ENCODE measurements at places on chromosomes 7 and 10.

DNA sequence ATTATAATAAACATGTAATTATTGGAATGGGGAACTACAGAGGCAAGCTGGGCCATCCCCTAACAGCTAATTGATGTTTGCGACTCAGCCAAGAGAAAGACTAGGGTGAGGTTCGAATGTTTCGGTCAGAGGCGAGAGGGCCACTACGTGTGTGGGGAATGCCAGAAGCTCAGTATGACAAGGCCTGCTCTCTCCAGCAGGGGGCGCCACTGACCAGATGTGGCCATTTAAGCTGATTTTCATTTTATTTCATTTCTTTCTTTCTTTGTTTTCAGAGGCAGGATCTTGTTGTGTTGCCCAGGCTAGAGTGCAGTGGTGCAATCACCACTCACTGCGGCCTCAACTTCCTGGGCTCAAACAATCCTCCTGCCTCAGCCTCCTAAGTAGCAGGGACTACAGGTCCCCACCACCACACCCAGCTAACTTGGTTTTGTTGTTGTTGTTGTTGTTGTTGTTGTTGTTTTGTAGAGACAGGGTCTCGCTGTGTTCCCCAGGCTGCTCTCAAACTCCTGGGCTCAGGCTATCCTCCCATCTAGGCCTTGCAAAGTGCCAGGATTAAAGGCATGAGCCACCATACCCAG, 38.1 kb downstream of the TMEM130 start:
- DNase-seq, result peak; percentile 38

DNA sequence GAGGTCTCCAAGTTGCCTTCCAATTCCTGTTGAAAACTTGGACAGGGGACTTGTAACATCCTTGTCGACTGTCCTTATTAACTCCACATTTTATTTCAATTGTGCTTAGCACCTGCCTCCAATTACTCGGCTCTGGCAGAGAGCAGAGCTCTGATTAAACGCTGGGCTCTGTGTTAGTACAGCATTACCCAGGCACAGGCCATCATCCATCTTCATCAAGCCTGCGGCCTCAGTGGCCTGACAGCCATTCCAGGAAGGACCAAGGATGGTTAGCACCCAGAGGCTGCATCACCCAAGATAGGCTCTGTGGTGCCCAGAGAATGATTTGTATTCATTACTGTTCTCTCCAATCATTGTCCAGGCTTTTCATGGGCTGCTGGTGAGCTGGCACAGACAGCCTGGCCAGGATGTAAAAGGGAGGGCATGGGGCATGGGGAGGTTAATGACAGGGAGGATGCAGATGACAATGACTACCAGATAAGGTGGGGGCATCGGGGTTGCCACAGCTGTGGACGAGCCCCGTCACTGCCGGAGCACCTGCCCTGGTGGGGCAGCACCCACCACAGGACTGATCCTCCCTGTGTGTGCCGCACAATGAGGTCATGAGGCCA, 123.3 kb downstream of the PTPN20 start:
- no peak for DNase-seq

GRCh38 chr7:79050603-79051002, 402.9 kb downstream of the MAGI2 start:
- DNase-seq, result no peak

- DNase-seq, result no peak
Measured at GRCh38 chr7:33726582-33726981, 178.8 kb upstream of the BMPER start.

- no peak for DNase-seq
Measured at GRCh38 chr10:118870467-118871243, 115.9 kb upstream of the CACUL1 start.

- no peak for DNase-seq
Measured at GRCh38 chr7:26995666-26996065, 100.1 kb downstream of the HOXA1 start.

DNA sequence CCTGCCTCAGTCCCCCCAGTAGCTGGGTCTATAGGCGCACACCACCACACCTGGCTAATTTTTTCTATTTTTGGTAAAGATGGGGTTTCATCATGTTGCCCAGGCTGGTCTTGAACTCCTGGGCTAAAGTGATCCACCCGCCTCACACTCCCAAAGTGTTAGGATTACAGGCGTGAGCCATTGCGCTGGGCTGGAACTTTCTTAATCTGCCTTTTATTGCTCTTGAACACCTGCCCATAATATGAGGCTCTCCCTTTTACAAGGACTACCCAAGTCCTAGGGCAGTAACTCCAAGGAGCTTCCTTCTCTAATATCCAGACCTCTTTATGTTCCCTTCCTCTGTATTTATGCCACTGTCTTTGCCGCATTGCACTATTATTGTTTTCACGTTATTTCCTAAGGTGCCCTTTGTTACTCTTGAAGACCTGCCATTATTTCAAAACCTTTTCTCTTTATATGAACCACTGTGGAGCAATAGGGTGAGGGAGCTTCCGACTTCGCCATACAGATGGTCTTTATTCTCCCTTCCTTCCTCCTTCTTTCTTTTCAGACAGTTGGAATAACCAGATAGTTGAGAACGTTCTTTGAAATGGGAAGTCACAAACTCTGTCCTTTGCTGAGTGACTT, 36.3 kb upstream of the TCF7L2 start:
- DNase-seq, result no peak

- no peak for DNase-seq
Measured at GRCh38 chr7:82331234-82331633, 112.3 kb downstream of the CACNA2D1 start.

GRCh38 chr7:79494046-79494445, 40.6 kb upstream of the MAGI2 start:
- no peak for DNase-seq

GRCh38 chr10:86693721-86694369, 25.5 kb downstream of the LDB3 start:
- peak; percentile 32 for DNase-seq

DNA sequence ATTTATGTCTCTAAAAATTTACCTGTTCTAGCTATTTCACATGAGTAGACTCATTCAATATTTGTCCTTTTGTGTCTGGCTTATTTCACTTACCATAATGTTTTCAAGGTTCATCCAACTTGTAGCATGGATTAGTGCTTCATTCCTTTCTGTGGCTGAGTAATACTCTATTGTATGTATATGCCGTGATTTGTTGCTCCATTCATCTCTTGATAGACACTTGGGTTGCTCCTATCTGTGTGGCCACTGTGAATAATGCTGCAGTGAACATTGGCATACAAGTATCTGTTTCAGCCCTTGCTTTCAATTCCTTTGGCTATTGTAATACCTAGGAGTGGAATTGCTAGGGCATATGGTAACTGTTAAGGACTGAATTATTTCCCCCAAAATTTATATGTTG, 86.9 kb downstream of the VWC2 start:
- DNase-seq, result no peak

DNA sequence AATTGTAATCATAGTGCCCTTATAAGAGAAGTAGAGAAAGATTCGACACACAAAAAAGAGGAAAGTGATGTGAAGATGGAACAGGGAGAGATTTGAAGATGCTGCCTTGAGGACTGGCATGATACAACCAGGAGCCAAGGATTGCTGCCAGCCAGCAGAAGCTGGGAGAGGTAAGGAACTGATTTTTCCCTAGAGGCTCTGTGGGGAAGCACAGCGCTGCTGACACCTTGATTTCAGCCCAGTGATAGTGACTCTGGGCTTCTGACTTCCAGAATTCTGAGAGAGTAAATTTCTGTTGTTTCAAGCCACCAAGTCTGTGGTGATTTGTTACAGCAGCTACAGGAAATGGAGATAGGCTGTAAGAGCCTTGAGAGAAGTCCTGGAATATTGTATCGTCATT, 98.2 kb downstream of the RAB11FIP2 start:
- no peak for DNase-seq

DNA sequence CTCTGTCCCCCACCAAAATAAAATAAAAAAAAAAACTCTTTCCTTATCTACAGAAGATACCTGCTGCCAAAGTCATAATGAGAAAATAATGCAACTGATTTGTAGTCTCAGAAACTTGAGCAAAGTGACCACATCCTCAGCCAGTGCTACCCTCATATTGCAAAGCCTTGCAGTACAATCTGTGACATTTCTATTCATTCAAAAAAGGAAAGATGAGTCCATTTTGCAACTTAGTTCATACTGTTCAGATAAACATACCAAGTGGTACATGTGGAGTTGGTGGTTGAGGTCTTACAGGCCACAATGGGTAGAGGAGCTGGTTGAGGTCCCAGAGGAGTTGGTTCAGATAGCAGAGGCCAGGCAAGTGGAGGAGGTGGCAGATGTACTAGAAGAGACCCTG, 6.5 kb upstream of the EIF5AL1 start:
- no peak for DNase-seq

GRCh38 chr7:79046061-79046460, 407.4 kb downstream of the MAGI2 start:
- no peak for DNase-seq

GRCh38 chr7:132403465-132404110, 172.7 kb downstream of the PLXNA4 start:
- DNase-seq, result no peak

DNA sequence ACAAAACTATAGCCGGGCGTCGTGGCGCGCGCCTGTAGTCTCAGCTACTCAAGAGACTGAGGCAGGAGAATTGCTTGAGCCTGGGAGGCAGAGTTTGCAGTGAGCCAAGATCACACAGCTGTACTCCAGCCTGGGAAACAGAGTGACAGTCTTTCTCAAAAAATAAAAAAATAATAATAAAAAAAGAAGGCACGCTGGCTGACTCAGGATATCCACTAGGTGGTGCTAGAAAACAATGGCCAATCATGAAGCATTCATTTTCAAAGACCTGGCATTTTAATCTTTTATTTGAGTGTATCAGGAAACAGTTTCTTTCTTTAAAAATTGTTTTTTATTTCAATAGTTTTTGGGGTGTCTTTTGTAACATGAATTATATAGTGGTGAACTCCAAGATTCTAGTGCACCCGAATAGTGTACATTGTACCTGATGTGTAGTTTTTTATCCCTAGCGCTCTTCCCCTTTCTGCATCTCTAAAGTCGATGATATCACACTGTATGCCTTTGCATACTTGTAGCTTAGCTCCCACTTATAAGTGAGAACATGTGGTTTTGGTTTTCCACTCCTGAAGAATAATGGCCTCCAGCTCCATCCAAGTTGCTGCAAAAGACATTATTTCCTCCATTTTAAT, 88.6 kb downstream of the LYZL1 start:
- no peak for DNase-seq

- no peak for DNase-seq
Measured at GRCh38 chr7:118312051-118312450, 87.5 kb downstream of the ANKRD7 start.

- DNase-seq, result no peak
Measured at GRCh38 chr7:424961-425793, 94.5 kb downstream of the PDGFA start.

DNA sequence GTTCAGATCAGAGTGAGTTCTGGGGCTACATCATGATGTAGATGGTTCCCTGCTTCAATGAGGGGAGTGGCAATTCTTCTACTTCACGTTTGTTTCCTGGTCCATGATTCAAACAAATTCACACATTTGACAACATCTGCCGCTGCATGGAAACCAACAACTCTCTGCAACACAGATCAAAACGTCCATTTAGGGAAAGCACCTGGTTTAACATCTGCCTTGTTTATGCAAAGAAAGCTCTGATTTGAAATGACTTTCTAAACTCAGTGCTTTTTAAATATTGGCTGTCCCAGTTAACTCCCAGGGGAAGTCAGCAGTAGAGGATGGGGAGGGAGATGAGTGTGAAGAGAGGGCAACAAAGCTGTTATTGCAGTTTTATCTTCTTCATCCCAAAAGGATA, 93.8 kb downstream of the GAD2 start:
- DNase-seq, result no peak

DNA sequence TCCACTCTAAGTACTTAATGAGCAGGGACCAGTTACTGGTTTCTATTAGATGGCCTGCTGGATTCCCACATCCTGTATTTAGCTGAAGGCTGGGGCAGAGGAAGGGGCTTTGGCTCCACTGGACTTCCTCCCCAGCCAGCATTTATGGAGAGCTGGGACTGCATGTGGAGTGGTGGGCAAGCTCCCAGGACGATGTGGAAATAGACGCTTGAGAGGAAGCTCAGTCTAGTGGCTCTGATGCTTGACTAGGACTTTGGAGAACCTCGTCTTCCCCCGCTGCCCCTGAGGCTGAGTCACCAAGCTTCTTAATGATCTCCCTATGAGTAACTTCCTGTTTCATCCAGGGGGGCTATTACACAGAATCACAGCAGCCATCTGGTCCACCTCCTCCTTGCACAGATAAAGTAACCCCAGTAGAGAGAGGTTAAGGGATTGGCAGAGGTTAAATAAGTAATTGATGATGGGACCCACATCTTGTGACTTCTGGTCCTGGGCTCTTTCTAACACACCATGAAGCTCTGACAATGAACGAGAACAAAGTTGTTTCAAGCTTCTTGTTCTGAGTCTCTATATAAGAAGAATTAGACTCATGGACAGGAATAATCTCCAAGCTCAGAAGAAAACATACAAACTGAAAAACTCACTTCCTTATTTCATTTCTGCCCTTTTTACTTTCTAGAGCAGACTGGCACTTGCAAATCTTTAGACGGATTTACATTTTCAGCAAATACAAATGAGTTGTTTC, 126.2 kb downstream of the PRPF18 start:
- DNase-seq, result peak; percentile 6

- no peak for DNase-seq
Measured at GRCh38 chr7:140060788-140061606, 1.8 kb downstream of the PARP12 start.

DNA sequence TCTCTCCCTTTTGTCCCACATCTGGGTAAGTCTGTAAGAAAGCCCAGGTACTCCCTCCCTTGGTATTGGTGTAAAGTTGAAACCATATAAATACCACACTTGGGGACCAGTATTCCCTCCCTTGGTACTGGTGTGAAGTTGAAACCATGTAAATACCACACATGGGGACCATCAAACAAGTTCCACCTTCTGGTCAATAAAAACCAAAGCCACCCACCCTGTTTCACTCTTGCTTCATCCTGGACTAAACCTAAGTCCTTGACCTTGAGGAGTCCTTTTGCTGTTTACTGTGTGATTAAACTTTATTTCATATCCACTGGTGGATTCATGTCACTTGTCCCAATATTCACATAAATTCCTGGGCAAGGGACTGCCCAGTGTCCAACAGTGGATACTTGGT, 8.4 kb downstream of the P4HA1 start:
- no peak for DNase-seq

GRCh38 chr10:56139405-56139804, 221.7 kb downstream of the ZWINT start:
- DNase-seq, result no peak

DNA sequence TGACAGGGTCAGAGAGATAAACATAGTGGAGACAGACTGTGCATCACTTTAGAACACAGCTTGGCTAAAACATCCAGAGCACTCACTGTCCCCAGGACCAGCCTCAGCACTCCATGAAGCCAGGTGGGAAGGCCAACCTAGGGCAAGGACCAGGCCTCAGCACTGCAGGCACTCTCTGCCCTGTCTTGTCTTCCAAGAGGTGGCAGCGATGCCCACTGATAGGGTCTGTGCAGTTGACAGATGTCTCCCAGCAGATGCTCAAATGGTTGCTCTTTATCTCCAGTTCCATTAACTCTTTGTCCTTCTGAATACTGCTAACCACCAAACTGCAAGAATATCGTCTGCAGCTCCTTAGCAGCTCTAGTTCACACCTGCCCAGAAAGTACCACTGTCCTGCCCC, 9.1 kb downstream of the DDX56 start:
- DNase-seq, result no peak

GRCh38 chr7:116577320-116577871, 52.6 kb downstream of the CAV1 start:
- no peak for DNase-seq

All from stimulated activated CD4-positive, alpha-beta T cell treated with anti-CD3 and anti-CD28 coated beads, Interleukin-4, amount 100 ng/mL, for 24 hours (primary cell).